NCI-H524 (cell line): ENCODE measurements at places on chromosomes 6 and 20.

GRCh38 chr6:15512721-15513120 is 150.1 kb downstream of the DTNBP1 start:
- no peak for DNase-seq

GRCh38 chr6:5050009-5050408 is 35.1 kb upstream of the PPP1R3G start:
- DNase-seq, result no peak

- peak; percentile 47 for DNase-seq
These were observed 111.6 kb downstream of the TBC1D32 start for GRCh38 chr6:121222656-121223055.

- DNase-seq, result no peak
These were observed 41.5 kb downstream of the CTCFL start for GRCh38 chr20:57483287-57484050.

GRCh38 chr20:56422076-56422823 is 10.2 kb downstream of the CASS4 start:
- no peak for DNase-seq

GRCh38 chr6:163576114-163576513 is 161.6 kb downstream of the QKI start:
- DNase-seq, result no peak

DNA sequence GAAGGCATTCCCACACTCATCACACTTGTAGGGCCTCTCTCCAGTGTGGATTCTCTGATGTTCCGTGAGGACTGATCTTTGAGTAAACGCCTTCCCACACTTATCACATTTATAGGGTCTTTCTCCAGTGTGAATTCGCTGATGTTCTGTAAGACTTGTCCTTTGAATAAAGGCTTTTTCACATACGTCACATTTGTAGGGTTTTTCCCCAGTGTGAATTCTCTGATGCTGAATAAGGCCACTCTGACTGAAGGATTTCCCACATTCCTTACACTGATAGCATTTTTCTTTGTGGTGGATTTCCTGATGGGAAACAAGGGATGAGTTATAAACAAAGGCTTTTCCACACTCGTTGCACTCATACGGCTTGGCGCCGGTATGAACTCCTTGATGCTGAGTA is 8.9 kb downstream of the ZSCAN12 start:
- DNase-seq, result no peak

DNA sequence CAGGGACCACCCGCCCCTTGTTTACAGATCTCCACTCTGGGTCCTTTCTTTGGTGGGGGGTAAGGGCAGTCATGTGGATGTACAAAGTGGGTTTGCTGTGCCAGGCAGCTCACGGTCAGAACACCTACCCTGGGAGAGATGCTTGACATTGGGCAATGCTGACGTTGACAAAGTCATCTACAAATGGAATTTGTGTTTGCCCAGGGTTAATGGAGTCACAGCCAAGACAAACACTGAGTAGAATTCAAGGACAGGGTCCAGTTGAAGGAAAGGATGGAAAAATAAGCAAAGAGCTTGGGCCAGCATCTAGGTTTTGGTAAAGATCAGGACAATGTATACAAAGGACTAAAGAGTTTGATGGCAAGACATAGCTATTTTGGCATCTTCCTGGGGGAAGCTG is 54.7 kb downstream of the MOCS1 start:
- DNase-seq, result no peak

GRCh38 chr6:9083108-9083507 is 647.8 kb upstream of the SLC35B3 start:
- peak; percentile 65 for DNase-seq

DNA sequence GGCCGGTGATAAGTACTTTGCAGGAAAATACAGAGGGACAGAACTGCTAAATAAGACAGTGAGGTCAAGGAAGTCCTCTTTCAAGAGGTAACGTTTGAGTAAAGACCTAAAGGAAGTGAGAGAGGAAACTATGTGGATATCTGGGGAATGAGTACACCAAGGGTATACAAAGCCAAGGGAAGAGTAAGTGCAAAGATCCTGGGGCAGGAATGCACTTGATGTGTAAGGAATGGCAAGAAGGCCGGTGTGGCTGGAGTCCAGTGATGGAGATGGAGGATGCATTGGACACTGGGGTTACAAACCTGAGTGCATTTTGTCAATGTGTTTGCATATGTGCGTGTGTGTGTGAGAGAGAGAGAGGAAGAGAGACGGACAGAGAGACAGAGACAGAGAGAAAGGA is 32.1 kb upstream of the TGM2 start:
- no peak for DNase-seq
